GM19239 (cell line): ENCODE measurements at places on chromosomes 11 and 22.

DNA sequence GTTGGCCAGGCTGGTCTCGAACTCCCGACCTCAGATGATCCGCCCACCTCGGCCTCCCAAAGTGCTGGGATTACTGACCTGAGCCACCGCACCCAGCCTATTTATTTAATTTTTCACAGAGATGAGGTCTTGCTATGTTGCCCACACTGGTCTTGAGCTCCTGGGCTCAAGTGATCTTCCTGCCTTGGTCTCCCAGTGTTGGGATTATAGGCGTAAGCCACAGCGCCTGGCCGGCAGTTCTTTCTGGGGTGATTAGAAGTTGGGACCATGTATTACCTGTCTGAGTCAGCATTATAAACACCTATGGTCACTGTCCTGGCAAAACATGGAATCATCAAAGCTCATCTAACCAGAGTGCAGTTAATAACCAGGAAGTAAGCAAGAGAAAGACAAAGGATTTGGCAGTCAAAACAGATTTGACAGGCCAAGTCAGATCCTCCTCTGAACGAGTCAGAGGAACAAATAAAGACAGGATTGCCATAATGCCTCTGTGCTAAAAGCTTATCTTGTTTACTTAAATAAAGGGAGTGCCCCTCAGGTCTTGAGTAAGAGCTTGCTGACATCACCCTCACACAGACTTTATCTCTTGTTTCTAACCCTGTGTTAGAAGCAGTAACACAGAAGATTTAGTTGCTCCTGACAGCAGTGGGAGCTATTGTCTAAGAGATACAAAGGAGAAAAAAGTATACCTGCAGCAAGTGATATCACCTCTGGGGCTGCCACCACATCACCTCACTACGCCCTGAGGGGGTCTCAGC, 3.7 kb downstream of the SERPIND1 start:
- DNase-seq = no peak

GRCh38 chr22:28017859-28018258, 98.8 kb upstream of the PITPNB start:
- DNase-seq = no peak

DNA sequence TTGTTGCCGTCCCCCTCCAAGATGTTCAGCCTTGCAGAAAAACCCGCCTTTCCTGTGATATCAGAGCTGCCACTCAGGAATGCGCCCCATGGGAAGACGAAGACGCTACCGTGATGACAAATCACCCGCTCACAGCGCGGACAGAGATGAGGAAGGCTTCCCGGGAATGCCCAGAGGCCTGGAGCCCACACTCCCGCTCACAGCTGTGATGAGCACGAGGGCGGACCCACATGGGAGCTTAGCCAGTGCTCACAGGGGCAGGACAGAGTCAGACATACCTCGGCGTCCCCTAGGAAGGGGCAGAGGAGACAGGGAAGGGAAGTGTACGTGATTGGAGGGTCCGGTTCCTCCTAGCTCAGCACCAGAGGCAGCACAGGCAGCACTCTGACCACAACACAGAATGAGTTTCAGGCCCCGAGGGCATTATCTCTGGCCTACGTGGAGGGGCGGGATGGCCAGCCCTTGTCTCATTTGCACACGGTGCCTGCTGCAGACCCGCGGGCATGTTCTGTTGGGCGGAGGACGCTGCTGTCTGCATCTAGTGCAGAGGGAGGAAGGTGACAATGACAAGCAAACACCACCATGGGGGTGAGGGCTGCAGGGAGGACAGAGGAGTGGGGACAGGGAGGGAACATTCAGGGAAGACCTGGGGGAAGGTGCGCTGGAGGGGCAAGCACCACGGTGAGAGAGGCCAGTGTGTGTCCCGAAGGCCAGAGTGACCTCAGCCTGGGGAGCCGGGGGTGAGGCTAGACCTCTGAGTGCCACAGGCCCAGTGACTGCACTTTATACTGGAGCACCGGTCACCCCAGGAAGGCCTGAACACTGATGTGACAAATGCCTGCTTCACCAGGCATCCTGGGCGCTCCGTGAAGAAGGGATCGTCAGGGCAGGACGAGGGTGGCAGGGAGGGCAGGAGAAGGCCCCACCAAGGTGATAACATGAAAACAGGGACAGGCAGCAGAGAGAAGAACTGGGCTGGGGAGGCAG, 79.6 kb downstream of the CELSR1 start:
- no peak for DNase-seq

DNA sequence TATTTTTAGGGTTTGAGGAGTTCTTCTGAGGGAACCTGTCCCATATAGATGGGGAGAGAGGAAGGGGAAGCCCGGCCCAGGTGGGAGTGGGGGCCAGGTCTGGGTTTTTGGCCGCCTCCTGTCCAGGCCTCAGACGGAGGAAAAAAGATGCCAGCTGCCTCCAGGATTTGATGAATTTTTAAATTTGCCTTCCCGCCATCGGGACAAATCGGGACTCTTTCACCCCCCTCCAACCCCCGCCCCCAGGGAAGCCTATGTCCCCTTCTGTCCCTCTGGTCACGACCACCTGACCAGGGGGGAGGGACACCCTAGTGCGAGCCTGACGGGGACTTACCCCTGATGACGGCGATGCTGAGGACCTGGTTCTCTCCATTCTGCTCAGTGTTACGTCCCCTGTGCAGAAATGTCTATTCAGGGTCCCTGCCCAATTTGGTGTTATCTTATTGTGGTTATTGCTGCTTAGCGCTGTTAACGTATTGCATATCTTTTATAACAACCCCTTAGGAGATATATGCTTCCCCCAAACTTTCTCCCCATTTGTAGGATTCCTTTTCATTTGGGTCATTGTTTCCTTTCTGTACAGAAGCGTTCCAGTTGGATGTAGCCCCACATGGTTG, 115.9 kb upstream of the GRK3 start:
- no peak for DNase-seq
